ENCODE measurements at places on chromosomes 5 and 9. TPM values are rescaled to one million over a fixed set of nuclear protein-coding genes. Genes with fewer than 3 reads are reported as not detected.

SLC25A48 gene
- total RNA-seq = 1.6 TPM

MINAR2 gene
- total RNA-seq = not detected

RFESD gene
- total RNA-seq = 1.6 TPM

DNA sequence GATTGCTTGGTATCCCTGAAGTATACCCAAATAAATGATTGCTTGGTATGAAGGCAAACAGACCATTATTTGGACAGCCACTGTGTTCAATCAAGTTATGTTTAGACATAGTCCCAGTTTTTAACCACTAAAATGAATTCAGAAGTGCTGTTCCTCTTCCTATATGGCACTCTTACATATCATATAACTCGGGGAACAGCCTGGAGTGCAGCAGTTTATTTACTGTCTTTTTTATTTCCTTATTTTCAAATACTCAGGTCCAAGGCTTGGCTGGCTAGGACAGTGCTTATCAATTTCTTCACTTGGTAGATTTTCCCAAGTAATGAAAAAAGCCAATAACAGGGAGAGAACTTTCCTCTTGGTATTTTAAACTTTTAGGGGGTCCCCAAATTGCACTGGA, 58.6 kb upstream of the CCDC112 start:
- DNase-seq = no peak

DNA sequence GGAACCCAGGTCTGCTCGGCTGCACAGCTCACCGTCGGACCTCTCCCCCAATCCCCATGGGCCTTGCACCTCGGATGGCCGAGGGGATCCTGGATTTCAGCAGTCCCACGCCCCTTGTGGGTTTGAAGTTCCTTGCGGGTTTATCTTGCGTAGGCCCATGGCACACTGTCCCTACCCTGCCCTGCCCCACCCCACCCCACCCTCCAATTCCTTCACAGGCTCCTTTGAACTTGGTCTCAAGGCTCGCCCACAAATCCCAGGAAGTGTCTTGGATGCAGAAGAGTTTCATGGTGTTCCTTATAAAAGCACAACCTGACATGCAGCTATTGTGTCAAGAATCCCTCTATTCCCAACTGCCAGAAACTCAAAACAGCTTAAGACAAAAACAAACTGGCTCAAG, 11.2 kb upstream of the SMIM23 start:
- no peak for DNase-seq

GRCh38 chr9:346111-346571, 131.5 kb downstream of the DOCK8 start:
- DNase-seq = no peak

GRCh38 chr9:8855046-8855445, 1055.5 kb upstream of the DMAC1 start:
- DNase-seq = peak; percentile 3

DNA sequence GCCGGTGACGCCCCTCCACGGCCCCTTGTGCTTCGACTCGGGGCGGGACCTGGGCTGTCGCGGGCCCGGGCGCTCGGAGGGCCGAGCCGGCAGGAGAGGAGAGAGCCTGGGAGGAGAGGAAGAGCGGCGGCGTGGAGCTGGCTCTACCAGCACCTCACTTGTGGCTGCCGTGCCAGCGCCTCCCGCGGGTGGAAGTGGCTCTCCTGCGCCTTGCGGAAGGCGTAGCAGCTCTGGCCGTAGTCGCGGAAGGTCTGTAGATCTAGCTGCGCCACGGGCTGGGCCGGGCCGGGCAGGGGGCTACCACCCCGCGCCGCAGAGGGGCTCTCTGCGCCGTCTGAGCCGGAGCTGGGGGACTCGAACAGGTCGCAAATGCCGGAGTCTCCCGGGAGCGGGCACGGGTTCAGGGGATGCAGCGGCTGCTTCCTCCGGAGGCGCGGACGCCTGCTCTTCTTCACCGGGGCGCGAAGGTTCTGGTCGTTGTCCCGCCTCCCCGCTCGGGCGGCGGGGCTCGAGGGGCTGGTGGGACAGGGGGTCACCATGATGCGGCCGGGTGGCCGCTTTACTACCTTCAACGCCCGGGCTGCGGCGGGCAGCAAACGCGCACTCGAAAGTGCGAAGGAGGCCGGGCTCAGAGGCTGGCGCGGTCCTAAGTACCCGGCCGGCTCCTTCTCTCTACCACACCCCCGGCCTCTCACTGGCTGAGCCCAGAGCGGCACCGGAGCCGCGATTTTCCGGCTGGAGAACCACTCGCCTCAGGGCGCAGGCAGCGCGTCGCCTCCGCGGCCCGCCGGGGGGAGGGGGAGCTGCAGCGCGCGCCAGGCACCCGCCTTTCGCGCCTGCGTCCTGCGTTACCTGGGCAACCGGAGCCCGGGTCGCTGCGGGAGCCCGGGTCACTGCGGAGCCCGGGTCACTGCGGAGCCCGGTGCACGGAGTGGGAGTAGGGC, at the start of gene CCNO:
TSS of gene CCNO (minus strand) at position 624 of the 944 bp plus-strand sequence. CDS start at position 539, 85 bp downstream.
- DNase-seq = peak; percentile 84
